ENCODE measurements at places on chromosomes 16 and 17. TPM values are rescaled to one million over a fixed set of nuclear protein-coding genes. Genes with fewer than 3 reads are reported as not detected.

DNA sequence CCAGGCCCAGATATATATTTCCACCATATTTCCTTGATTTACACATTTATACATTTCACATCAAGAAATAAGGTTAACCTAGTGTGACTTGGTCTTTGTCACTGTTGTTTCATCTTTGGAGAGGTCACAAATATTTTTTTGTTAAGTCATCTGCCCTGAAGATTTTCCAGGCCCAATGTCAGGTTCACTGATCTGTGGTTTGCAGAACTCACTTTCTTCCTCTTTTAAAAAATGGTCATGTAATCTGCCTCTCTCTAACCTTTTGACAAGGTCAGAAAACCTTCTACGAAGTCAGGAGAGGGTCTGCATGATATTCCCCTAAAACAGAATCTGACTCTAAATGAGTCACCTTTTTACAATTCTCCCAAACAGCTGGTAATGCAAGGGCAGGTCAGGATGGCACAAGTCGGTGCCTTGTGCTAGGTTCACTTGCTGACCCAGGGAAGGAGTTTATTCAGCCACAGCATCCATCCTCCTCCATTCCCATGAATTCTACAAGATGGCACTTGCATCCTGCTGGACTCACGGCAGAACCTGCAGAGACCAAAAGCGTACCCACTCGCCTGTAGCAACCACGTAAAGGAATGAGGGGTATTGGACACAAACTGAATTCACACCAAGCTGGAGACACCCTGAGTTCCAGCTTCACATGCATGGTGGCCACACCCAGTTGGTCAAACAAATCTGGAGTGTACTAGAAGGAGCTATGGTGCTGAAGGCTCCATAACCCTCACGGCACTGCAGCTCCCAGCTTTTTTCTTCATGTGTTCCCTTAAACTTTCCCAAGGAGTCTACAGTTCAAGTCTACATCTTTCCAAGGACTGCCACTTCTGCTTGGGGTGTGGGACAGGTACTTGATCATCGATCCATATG is 1.6 kb upstream of the KIAA0513 start:
- no peak for DNase-seq

The STH gene
- not detected for total RNA-seq

The TCF25 gene
- total RNA-seq = 178 TPM

GRCh38 chr16:11204513-11205047 is 51.4 kb downstream of the SOCS1 start:
- DNase-seq = no peak

GRCh38 chr17:53516636-53517035 is 306.1 kb upstream of the KIF2B start:
- peak; percentile 42 for DNase-seq

The EME1 gene
- total RNA-seq = 0.55 TPM

DNA sequence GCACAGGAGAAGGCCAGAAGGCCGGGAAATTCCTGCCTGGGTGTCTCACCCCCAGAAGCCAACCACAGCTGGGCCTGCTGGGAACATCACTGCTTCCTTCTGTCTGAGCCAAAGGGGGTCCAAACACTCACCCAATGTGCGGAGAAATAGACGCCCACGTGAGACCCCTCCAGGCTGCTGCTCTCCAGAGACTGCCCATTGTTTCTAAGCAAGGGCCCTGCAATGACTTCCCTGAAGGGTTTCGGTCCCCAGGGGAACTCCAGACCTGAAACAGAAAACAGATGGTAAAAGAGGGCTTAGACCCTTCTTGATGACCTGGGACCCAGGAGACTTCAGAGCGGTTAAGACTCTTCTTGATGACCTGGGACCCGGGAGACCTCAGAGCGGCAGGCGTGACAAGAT is 41.3 kb downstream of the MRM3 start:
- DNase-seq = no peak

The JMJD8 gene
- 52.3 TPM for total RNA-seq

DNA sequence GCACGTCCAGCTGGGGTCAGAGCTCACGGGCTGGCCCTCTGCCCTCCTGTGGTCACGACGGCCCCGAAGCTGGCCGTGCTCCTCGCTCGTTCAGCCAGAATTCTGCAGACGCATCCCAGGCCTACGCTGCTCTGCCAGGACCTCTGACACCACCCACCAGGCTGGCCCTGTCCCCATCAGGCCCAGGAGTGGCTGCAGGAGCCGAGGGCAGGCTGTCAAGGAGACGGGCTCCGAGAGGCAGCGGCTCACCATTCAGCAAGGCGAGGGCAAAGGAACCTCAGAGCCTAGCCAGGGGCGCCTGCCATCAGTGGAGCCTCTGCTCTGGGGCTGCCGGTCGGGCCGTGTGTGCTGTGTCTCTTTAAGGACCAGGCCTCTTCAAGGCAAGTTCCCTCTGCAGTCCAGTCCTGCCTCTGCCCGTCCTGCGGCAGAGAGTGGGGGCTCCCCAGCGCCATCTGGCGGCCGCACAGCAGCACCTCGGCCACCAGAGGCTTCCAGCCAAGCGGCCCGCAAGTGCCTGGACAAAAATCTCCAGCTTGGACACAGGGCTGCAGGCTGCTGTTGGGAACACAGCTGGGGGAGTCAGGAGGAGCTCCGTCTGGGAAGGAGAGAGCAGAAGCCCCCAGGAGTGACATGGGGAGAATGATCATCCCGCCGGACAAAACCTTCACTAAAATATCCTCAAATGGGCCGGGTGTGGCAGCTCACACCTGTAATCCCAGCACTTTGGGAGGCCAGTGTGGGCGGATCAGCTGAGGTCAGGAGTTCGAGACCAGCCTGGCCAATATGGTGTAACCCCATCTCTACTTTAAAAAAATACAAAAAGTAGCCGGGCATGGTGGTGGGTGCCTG is 7.4 kb upstream of the ABR start:
- peak; percentile 63 for DNase-seq

DNA sequence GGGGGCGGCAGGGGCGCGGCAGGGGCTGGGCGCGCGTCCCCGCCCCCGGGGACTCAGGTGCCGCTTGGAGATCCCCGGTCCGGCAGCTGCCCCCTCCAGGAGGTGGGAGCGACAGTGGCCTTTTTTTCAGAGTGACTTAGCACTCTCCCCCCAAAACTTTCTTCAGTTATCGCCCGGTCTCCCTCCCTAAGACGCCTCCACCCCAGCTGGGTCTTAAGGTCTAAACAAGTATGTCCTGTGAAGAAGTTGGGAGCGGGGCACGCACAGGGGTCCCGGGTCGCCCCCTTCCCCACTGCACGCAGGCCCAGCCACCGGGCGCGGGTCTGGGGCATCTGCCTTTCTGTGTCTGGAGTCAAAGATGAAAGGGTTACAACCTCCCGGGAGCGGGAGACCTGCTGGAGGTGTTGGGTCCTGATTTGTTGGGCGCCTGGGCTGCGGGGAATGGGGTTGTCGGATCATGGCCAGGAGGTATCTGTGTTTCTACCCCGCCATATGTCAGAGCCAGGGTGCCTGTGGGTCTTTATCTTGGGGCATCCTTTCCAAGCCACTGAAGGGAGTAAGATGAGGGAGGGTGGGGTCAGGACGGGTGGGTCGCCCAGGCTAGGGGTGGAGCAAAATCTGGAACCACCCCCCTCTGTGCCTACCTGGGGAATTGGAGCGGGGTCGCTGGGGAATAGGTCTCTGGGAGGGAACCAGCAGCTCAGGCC is 757 bp downstream of the FMNL1 start:
- no peak for DNase-seq

- DNase-seq = no peak
These were observed 118.1 kb upstream of the CACNG3 start for GRCh38 chr16:24138024-24138423.

DNA sequence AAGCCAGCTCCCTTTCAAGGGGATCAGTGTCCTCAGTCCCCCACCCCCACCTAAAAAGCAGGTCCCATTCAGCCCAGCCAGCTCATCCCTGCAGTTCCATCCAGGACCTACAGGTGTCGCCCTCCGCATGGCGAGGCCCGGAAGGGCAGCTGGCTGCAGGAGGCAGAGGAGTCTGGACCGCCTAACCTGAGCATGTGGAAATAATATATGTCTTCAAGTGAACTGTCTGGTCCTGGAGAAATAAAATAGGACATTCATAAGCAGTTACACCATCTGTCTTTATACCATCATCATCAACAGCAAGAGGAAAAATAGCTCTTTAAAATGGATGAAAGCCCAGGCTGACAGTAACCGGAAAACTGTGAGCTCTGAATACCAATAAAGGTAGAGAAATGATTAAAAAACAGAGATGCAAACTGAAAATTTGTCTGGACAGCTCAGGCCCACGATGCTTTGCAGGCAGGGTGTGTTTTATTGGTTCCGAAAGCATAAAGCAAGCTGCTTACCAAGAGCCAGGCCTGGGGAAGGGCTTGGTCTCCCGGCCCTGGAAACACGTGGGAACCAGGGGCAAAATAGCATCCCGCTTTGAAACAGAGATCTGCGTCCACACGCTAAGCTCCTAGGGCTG is 215.2 kb downstream of the ZFHX3 start:
- peak; percentile 47 for DNase-seq

DNA sequence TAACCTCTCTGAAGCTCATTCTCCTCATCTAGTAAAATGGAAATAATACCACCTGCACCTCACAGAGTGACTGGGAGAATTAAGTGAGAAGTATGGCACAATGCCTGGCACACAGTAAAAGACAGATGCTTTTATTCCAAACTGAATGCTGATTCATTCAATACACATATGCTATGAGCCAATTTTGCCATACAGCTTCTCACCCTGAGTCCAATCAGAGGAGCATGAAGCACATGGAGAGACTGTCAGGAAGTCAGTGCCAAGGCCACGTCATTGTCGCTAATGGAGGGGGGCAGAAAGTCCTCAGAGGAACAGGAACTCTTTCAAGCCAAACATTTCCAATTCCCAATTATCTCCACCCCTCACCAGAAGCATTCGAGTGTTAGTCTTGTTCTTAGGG is 11.6 kb downstream of the MKS1 start:
- DNase-seq = no peak

The CMTM2 gene
- not detected for total RNA-seq

DNA sequence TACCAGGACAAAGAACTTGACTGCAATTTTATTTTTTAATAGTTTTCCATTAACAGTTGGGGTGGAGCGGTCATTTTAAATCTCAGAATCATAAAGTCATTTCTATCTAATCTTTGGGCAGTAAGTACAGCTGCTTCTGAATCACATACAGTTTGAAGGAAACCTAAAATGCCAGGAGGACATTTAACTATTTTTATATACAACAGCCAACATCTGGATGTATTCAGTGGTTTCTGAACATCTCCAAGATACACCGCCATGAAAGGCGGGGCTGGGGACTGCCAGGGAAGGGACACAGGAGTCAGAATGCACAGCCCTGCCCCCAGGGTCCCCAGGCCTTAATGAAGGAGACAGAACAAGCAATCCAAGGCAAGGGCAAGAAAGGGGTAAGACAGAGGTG is 392.3 kb downstream of the SLC39A11 start:
- DNase-seq = no peak

The ACSM2A gene
- total RNA-seq = 21.7 TPM

The MT4 gene
- total RNA-seq = not detected

The CD300H gene
- total RNA-seq = not detected

- no peak for DNase-seq
These were observed 331.3 kb upstream of the EEF2KMT start for GRCh38 chr16:5428932-5429331.

GRCh38 chr17:21140911-21141310 is 14.1 kb downstream of the DHRS7B start:
- no peak for DNase-seq

DNA sequence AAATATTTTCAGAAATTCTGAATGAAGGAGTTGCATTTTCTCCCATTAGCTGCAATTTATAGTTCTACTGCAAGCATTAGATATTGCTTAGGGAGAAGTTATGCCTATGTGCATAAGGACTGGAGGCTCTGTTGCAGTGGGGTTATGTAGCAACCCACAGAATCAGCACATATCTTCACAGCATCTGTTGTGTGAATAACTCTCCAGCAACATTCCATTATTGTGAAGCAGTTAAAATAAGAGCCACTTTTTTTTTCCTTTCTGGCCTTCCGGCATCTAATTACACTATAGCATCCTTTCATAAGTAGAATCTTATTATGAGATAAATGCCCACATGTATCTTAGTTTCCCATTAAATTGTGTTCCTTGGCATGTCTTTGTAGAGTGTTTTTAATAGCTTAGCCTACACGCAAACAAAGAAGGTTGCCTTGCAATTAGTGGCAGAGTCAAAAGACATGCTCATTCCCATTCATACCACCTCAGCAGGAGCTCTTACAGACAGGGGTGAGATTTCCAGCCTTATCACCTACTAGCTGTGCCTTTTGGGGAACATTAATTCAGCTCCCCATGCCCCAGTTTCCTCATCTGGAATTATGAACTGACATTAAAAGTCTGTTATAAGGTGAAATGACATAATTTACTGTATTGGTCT is 596.0 kb upstream of the GOT2 start:
- no peak for DNase-seq

The MYH2 gene
- total RNA-seq = not detected

DNA sequence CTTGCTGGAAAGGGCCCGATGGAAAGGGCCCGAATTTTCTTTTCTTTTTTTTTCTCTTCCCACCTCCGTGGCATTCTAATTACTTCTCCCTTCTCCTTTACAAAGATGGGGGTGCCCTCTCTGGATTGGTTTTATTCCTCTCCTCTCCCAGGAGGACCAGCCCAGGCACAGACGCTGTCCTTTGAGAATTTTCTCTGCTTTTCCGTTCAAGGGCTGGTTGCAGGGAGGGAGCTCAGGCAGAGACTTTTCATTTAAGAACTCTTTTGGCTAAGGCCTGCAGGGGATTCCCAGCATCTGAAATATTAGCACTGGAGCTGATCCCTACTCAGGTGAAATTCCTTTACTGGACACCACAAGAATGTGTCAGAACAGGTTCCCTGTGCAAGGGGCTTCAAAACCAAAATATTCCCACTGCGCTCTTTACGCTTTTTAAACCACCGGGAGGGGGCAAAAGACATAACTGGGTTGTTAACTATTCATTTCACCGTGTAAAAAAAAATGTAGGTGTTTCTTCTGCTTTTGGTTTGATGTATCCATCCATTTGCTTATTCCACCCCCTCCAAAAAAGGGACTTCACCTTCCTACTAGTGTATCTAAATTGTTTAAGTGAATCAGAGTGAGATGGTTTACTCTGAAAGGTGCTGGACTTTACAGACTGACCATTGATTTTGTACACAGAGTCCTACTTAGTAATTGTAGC is 1.4 kb downstream of the NFAT5 start:
- DNase-seq = peak; percentile 62

The CCDC40 gene
- total RNA-seq = 1.4 TPM

- DNase-seq = no peak
These were observed 94.1 kb downstream of the ZNF778 start for GRCh38 chr16:89311636-89312035.

DNA sequence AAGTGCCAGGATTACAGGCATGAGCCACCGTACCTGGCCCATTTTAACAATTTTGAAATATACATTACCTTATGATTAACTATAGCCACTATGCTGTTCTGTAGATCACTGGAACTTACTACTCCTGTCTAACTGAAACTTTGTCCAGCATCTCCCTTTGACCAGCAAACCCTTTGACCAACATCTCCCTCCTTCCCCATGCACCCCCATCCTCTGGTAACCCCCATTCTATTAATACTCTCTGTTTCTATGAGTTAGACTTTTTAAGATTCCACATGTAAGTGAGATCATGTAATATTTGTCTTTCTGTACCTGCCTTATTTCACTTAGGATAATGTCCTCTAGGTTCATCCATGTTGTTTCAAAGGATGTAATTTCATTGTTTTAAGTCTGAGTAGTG is 178.0 kb downstream of the MSI2 start:
- no peak for DNase-seq

GRCh38 chr16:57381791-57382534 is 9.7 kb downstream of the CX3CL1 start:
- DNase-seq = no peak

The IL21R gene
- total RNA-seq = under 0.01 TPM

- peak; percentile 82 for DNase-seq
These were observed 34.7 kb downstream of the MYO18A start for GRCh38 chr17:29145289-29146073.

GRCh38 chr17:14997290-14997689 is 267.8 kb downstream of the PMP22 start:
- DNase-seq = no peak

GRCh38 chr17:74485841-74486240 is 19.4 kb downstream of the CD300A start:
- DNase-seq = no peak

Measured in renal cortical epithelial cell (primary cell).